ENCODE measurements at places on chromosomes 16 and 17. TPM values are rescaled to one million over a fixed set of nuclear protein-coding genes. Genes with fewer than 3 reads are reported as not detected.

The OR1F1 gene
- not detected for total RNA-seq

The CCL15 gene
- total RNA-seq: 79.4 TPM

The MYH11 gene
- total RNA-seq: 282 TPM

The RPS6KB1 gene
- 41.7 TPM for total RNA-seq

The CBX2 gene
- 0.76 TPM for total RNA-seq

The ZNF319 gene
- total RNA-seq: 9.7 TPM

The NUDT16L1 gene
- 47.8 TPM for total RNA-seq

The PPP1R27 gene
- 0.84 TPM for total RNA-seq

The KRT33B gene
- not detected for total RNA-seq

The CCL7 gene
- not detected for total RNA-seq

DNA sequence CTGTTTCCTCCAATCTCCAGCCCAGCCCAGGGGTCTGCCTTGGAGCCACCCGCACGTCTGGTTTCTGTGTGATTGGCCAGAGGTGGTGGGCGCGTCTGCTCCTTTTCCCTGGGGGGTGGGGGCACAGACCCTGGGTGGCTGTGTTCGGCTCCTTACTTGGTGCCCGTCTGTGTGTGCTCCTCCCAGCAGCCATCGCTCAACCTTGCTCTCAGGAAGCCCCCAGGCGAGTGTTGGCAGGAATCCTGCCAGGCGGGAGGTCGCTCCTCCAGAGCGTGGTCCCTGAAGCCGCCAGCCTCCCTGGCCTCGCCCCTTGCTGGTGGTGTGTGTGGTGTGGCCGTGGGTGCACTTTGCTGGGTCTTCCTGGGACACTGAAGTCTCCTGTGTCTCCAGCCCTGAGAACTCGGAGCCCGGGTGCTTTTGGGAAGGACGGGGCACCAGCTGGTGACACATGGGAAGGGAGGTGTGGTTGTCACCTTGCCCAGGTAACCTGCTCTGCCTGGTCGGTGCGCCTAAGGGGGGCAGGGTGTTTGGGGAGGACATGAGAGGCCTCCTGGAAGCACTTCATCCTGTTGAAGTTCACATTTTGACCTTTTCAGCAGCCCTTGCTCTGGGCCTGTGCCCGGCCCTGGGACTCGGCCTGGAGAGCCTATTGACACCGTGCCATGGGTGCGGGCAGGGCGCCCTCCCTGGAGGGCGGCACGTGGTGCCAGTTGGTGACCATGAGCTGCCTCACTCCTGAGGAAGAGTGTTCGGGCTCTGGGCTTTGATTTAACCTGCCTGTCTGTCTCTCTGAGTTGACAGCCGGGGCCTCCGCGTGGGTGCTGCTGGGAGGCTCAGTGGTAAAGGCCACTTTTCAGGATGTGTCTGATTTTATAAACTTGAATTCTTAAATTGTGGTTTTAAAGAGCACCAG lies 49.0 kb upstream of the ZNF750 start:
- DNase-seq: peak; percentile 69

DNA sequence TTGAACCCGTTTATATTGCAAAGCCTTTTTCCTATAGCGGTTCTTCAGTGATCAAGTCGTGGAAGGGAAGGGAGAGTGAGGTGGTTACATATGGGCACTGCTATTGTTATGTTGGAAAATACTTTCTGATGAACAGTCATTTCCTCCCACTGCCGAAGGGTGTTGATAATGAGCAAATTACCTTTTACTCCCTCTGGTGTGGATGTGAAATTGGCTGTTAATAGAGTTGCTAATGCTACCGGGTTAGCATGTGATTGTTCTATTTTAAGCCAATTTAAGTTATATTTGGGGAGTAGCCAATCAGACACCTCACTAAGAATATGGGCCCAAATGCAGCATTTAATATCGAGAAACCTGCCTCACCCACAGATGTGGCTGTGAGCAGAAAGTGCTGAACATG lies 15.6 kb upstream of the PMFBP1 start:
- DNase-seq: no peak

DNA sequence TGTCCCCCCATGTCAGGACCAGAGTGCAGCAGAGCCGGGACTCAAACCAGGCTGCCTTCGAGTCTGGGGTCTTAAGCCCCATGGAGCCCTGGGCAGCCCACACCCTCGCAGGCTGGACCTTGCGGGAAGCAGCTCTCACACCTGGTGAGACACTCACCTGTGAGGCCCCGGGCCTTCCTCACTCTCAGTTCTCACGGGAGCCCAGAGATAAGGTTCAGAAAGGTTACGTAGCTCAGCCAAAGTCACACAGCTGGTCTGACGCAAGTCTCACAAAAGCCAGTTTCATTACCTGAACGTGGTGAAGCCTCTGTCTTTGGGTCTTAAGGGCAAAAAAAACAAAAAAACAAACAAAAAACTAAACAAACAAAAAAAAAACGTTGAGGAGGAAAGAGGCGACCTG lies 32.8 kb upstream of the SSTR5 start:
- no peak for DNase-seq

- no peak for DNase-seq
These were observed 88.7 kb downstream of the FOXL1 start for GRCh38 chr16:86667035-86667434.

DNA sequence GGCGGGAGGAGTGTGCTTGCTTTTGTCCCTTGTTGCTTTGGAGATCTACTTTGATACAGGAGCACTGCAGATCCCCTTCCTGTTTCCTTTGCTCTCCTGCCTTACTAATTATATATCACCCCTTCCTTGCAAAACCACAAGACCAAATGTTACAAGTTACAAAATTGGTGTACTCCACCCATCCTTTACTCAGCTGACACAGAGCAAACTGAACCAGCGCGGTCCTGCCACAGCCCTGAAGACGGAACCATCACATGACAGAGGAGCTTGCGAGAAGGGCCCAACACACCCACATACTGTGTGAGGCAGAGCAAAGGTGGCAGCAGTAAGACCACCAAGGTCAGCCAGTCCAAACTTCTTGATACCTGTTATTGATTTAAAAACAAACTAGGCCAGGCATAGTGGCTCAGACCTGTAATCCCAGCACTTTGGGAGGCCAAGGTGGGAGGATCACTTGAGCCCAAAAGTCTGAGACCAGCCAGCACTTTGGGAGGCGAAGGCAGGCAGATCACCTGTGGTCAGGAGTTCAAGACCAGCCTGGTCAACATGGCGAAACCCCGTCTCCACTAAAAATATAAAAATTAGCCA lies 33.2 kb downstream of the CYTH1 start:
- peak; percentile 66 for DNase-seq

GRCh38 chr17:41772218-41772585 lies 14.3 kb downstream of the JUP start:
- DNase-seq: peak; percentile 89

DNA sequence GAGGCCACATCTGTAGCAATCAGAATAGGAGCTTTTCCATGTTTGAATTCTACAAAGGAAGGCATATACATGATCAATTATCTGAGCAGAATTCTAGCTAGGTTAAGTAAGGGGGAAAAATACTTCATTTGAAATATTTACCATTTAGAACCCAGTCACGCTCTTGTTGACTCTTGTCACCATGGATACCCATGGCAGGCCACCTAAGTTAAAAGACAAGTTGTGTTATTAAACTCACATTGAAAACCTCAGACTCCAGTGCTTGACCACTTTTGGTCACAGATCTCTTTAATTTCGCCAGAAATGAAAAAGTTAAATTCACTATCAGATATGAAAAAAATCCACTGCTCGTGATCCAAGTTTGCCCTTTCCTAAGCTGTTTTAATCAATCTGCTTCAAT lies 4.1 kb downstream of the DDX5 start:
- DNase-seq: no peak

GRCh38 chr17:5558815-5559785 lies 25.2 kb downstream of the NLRP1 start:
- DNase-seq: no peak

GRCh38 chr16:57998992-57999365 lies 1.5 kb downstream of the ZNF319 start:
- no peak for DNase-seq

- no peak for DNase-seq
These were observed 1.7 kb downstream of the TXNDC17 start for GRCh38 chr17:6642592-6642991.

DNA sequence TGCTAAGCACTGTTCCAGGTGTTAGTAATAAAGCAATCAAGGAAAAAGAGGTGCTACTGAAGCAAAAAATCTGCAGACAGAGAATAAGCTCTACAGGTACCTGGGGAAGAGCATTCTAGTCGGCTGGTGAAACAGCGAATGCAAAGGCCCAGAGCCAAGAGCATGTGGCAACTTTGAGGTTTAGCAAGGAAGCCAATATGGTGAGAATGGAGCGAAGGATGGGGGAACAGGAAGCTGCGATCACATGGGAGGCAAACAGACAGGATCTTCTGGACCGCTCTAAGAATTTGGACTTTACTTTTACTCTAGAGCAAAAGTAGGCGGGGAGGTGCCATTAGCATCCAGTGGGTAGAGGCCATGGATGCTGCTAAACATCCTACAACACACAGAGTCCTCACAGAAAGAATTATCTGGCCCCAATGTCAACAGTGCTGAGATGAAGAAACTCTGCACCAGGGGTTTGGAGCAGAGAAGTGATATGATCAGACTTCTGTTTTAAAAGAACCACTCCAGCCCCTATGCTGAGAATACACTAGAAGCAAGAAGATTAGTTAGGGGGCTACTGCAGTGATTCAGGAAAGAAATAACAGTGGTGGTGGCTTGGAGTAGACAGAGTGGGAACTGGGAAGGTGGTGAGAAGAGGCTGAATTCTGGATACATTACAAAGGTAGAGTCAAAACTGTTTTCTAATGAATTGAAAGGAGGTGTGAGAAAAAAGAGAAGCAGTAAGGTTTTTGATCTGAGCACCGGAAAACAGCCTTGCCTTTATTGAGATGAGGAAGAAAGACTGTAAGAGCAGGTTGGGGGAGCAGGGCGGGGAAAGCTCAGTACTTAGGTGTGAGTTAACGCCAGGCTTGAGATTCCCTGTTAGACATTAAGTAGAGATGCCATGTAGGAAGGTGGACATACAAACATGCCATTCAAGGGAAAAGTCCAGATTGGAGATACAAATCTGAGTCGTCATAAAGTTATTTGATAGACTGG lies 11.0 kb downstream of the EFTUD2 start:
- no peak for DNase-seq

DNA sequence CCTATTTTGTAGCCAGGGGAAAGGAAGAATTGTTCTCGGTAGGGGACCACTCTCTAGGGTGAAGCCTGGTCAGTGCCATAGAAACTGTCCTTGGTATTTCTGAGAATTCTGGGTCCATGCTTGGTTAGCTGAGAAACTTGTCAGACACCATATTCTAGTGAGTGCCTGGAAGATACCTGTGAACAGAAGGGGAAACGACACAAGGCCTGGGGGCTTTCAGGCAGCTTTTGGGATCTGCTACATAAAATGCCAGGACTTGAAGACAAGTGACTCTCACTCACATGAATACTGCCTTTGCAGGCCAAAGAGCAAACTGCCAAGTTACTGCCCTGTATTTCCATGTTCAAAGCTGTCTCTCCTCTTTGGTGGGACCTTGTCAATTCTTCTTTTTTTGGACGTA lies 18.3 kb downstream of the ODF4 start:
- DNase-seq: no peak

DNA sequence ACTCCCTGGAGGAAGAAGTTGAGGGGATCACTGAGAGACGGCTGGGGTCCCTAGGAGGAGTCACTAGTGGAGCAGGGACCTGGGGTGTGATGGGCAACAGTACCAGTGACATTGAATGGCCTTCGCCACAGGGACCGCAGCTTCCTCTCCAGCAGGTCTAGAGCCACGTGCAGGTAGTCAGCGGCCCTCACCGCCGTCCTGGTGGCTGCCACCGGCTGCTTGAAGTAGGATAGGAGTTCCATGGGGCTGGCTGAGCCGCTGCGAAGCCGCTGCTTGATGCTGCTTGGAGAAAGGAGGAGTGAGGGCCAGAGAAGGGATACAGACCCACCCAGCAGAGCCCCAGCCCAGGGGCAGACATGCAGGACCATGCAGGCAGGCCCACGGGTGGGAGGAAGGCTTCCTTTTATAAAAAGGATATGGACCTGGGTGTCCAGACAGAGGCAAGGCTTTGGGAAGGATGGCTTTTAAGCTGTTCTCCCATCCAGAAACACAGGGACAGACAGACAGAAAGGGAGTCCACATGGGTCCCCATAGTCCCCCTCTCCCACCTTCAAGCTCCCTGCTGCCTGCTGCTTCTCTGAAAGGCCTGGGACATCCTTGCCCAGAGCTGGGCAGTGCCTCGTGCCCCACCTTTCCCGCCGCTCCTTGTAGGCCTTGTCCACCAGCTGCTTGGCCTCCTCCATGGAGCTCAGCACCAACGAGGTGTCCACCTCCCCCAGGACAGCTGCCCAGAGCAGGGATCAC lies 827 bp downstream of the MPO start:
- DNase-seq: no peak

GRCh38 chr16:55100100-55100499 lies 169.4 kb downstream of the IRX5 start:
- DNase-seq: no peak

DNA sequence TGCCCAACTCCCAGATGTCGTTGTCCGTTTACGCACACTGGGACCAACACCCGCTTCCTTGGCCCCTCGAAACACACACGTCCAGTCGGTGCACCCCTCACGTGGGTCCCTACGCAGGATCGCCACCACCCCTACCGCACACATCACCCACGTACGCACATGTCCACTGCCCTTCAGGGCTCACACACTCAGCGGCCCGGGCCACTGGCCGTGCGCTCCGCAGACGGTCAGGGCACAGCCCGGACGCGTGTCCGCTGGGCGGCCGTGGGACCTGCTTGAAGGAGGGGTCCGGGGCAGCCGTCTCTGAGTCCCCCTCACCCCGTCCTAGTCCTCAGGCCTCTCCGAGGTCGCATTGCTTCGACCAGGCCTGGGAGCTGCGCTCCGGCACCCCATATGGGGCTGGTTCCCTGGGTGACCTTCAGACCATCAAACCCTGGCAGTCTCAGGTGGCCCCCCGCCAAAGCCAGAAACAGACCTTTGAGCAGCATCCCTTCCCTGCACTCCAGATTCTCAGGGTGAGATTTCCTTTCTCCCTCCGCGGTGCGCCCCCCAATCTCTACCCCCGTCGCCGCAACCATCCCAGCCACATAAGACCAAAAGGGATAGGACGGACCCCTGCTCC lies 914 bp upstream of the GPRC5B start:
- DNase-seq: peak; percentile 46

- no peak for DNase-seq
These were observed 46.0 kb upstream of the NF1 start for GRCh38 chr17:31048780-31049179.

DNA sequence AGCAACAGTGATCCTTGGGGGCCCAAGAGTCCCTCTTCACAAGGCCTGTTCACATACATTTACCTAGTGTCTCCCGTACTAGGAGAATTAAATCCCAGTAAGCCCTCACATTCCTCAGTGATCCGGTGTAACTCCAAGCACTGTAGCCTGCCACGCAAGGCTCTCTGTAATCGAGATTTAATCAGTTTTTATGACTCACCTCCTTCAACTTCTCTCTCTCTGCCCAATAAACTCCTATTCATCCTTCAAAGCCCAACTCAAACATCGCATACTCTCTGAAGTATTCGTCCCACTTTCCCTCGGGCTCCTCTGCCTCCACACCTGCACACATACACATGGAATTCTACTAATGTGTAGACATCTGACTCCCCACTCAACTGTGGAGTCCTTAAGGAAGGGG lies 141.8 kb downstream of the CMIP start:
- no peak for DNase-seq
